ENCODE measurements at places on chromosomes 2 and 18.
A peak's percentile ranks its signal among the peaks of the same experiment; 100 is the strongest.

DNA sequence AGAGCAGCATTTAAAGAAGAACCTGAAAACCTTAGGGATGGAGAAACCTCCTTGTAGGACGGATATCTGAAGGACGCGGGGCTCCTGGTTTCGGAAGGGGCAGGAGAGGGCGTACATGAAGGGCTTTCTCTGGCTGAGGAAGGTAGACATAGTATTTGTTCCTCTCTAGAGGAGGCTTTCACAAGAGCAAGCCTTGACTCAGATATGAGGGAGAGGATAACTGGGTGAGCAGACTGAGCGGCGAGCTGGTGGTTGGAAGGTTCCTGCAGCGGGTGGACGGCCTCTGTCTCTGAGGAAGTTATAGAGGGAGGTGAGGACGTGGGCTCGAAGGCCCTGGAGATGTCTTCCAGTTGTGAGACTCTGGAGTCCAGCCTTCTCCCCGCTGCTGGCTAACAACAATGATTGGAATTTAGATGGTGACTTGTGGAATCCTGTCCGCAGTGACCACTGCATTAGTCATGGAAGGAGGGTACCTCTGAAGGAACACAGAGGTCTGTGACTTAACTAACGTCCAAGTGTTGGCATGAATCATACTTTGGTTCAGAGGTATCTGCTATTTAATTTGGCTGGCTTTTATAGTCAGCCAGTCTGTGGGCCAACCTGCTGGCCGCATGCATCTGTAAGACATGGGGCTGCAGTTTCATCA, 80.9 kb downstream of the ASAP2 start:
- no peak for DNase-seq

GRCh38 chr2:233449081-233449901, 95.0 kb downstream of the DGKD start:
- no peak for DNase-seq

DNA sequence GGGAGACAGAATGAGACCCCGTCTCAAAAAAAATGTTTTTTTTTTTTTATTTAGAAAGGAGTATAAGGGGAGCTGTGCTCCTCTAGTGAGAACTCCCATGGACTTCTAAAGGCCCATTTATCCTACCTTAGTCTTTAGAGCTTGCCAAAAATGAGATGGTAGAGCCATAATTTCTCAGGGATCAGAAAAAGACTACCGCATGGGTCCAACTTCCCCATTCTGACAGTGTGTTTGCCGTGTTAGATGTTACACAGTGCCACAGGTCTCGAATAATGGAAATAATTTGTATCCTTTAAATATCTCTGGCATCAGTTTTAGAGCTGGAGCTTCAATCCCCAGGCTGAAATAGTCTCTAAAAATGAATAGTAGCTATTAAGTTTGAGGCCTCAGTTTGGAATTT, 6.0 kb upstream of the SLC39A10 start:
- no peak for DNase-seq

DNA sequence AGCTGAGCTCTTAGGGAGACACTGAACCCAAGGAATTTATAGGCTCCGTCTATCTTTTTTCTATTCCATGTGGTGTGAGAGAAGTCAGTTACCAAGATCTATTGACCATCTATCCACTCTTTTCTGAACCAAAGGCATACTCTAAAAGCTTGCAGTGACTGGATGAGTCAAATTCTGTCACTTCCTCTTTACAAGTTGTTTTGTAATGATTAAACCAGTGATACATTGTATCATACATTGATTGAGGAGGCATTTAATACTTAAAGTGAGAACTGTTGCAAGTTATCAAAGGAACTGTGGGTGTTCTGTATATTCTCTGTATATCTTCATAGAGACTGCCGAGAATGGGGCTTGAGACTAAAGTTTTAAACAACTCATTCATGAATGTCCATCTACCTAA, 188.8 kb downstream of the CAMKMT start:
- DNase-seq, result no peak

- no peak for DNase-seq
Observed at GRCh38 chr18:46265196-46266156, 161.3 kb downstream of the HAUS1 start.

- no peak for DNase-seq
Observed at GRCh38 chr2:43086451-43087221, 139.8 kb downstream of the ZFP36L2 start.

DNA sequence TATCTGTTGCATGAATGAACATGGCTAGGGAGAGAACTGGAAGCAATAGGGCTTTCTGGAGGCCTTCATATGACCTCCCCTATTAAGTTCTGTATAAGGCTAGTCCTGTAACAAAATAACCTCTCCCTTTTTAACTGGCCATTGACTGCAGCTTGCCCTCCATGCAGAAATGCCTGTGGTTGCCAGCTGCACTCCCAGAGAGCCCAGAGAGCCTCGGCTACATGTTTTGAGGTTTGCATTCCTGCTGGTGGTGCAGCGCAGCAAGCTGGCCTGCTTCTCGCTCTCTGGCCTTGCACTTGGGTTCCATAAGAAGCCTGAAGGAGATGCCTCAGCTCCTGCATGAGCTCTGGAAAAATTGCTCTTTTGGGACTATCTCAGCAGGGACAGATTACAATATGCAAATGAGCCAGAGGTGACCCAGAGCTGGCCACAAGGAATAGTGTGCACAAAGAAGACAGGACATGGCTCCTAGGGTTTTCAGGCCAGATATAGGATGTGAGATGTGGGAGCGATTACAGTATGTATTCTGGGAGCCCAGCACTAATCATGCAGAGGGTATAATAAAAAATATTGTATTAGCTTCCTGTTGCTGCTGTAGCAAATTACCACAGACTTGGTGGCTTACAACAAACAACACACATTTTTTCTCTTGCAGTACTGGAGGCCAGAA, 186.7 kb downstream of the INSIG2 start:
- DNase-seq, result no peak

GRCh38 chr2:133158024-133158423, 410.2 kb downstream of the NCKAP5 start:
- no peak for DNase-seq

- no peak for DNase-seq
Observed at GRCh38 chr18:62828091-62828640, 112.8 kb downstream of the PHLPP1 start.

DNA sequence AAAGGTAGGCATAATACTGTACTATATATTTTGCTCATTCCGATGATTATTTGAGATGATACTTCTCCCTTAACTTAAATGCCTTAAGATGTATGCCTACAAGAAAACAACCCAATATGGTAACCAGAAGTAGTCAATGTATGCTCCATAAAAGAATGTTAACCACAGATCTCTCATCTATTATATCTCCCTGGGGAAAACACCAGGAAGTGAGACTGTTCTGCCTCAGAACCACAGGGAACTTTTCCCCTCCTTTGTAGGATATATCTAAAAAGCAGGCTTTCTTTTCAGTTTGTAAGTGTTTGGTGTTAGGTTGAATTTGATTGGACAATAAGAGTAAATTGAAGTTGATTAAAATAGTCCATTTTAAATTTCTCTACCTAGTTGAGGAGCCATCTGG, 1160.5 kb upstream of the NXPH2 start:
- no peak for DNase-seq

- no peak for DNase-seq
Observed at GRCh38 chr18:26706911-26707351, 158.6 kb downstream of the AQP4 start.

DNA sequence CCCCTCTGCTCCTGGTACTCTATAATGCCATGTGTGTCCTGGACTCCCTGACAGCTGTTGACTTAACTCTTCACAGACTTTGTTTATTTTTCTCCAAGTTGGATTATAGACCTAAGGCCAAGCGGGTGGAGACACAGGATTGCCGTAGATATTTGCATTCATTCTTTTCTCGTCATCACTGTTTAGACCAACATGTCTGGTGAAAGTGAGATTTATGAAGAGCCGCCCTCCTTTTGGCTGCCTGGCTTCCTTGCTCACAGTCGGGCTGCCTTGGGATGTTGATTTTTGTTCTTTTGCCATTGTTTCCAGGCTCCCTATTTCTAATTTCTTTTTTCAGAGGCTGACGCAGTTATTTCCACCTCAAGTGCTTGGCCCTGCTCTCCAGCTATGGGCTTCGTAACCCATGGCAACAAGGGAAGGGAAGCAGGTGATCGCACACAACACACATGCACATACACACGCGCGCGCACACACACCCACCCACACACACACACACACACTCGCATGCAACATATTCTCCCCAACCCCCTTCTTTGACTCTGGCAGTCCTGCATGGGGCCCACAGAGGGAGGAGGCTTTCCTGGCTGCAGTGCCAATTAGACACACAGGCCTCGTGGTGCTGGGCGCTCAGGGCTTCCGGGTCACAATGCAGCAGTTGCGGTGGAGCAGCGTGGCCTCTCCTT, 296.5 kb downstream of the MTX2 start:
- DNase-seq, result no peak

DNA sequence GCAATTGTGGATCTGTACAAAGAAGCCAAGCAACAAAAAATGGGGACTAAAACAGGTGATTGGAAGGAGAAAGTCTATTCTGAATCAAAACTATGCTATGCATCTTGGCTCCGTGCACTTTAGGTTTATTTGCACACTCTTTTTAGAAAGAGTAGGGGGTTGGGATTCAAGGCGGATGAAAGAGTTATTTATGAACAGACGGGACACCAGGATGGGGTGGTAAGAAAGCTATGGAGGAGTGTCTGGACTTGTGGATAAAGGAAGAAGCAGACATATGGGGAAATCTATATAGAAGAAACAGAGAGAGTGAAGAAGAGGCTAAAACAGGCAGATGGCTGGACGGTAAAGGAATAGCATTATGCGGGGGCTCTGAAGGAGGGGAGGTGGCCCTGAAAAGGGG, 57.8 kb downstream of the TCF4 start:
- DNase-seq, result no peak

DNA sequence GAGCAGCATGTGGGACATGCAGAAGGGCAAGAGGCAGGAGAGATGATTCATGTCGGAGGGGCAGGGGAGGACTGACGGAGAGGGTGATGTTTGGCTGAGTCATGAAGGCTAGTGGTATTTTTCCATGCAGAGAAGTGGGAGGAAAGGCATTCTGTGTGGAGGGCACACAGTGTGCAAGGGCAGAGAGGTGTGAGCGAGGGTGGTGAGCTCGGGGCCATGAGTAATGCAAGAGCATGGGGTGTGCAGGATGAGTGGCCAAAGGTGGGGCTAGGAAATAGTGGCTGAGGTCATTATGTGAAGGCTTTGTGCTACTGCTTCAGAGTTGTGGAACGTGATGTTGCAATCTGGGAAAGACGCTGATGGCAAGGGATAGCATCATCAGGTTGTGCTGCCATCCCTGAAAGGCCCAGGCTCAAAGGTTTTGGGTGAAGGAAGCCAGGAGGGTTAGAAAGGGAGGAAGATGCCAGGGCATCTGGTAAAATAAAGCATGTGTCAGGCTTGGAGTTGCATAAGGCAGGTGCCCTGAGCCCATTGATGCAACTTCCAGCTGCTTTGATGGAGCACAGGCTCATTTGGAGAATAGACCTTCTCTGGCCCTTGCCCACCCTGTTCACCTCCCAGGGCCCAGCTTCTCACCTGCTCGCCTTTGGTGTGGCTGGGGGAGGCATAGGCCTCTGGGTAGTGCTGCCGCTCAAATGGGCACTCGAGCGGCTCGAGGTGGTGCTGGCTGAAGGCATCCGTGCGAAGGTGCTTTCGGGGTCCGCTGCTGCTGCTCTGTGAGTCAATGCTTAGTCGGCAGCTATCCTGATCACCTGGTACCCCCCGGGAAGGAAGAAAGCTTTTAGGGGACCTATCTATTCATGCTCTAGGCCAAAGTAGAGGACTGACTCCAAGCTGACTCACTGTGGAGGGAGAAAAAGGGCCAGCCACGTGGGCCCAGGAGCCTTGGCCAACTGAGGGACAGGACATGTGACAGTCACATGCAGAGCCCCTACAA, 37.5 kb downstream of the PAX8 start:
- peak; percentile 78 for DNase-seq

- no peak for DNase-seq
Observed at GRCh38 chr2:71064110-71064611, 4.3 kb upstream of the NAGK start.

DNA sequence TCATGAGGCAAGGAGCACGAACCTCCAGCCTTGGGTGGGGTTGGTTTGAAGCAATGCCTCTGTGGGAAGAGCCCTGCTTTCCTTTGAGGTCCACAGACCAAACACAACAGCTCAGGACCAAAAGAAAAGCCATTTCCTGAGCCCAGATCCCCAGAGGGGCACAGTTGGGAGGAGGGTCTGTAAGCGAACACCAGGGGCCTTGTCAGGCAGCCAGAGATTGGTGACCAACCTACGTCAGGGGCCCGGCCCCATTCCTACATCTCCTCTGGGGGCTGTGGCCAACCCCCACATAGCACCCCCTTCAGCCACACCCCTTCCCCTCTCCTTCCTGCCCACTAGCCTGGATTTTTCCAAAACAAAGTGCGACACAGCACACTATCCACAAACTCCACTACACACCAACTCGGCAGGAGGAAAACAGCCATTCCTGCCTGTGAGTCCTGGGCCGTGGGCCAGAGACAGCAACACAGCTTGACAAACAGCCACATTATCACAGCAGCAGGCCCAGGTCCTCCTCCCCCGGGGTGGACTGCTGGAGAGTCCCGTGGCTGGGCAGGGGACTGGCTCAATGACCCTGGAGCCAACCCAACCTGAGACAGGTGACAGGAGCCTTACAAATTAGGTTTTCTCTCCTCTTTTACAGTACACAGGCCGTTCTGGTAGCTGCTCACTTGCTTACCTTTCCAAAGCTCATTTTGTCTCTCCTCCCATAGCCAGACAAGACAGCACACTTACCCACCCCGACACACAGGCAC, 98.8 kb downstream of the TNS1 start:
- no peak for DNase-seq

- no peak for DNase-seq
Observed at GRCh38 chr18:13558124-13558523, 168.2 kb downstream of the FAM210A start.

- DNase-seq, result no peak
Observed at GRCh38 chr18:53755914-53756609, 468.4 kb downstream of the MBD2 start.

GRCh38 chr2:207970826-207971180, 54.5 kb downstream of the PLEKHM3 start:
- no peak for DNase-seq

DNA sequence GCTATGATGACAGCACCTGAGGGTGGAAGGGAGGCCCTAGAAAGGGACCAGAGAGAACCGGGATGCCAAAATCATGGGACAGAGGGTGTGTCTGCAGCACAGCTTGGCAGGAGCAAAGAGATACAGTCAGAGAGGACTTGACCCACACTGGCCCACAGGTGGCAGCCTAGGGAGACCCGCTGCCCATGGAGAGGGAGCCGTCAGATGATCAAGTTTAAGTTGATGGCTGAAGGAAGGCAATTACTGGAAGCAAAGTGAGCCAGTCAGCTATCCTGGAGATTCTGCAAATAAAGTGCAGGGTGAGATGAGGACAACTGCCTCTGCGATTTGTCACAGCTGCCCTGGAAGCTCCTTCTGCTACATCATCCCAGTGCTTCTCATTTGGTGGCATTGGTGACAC, 74.0 kb downstream of the CMPK2 start:
- DNase-seq, result no peak

GRCh38 chr2:168448980-168449379, 7.1 kb upstream of the CERS6 start:
- no peak for DNase-seq

Measured in stimulated activated CD8-positive, alpha-beta memory T cell treated with anti-CD3 and anti-CD28 coated beads, Interleukin-7, amount 100 ng/mL, for 48 hours (primary cell).